GOT3 (cell line): ENCODE measurements at places on chromosomes 3 and 15.

- DNase-seq: no peak
Observed at GRCh38 chr3:161221806-161222600, 892 bp downstream of the NMD3 start.

DNA sequence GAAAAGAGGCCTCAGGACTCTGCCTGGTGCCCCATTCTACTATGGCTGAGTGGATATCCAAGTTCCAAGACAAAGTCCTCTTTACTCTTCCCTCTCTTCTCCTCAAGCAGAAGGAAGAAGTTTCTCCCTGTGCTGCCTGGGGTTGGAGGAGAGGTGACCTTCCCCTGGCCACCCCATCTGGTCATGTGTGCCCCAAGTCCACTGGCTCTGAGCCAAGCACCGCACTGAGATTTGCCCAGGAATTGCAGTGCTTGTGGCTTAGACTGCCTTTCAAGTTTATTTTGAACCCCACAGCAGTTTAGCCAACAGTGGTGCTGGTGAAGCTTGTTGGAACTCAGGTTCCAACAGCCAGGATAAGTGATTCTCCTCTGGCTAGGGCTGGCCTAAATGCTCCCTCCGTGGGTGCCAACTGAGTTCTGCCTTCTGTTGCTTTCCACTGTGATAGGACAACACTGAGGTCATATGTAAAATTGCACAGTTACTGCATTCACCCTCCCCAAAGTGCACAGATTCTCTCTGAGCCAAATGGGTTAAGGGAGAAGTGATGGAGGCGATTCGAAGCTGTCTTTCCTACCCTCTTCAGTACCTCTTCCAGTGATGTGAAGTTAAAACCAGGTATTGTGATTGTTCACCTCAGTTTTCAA lies 69.9 kb downstream of the TMCO5A start:
- DNase-seq: no peak

GRCh38 chr3:177237206-177237605 lies 39.9 kb upstream of the TBL1XR1 start:
- no peak for DNase-seq

DNA sequence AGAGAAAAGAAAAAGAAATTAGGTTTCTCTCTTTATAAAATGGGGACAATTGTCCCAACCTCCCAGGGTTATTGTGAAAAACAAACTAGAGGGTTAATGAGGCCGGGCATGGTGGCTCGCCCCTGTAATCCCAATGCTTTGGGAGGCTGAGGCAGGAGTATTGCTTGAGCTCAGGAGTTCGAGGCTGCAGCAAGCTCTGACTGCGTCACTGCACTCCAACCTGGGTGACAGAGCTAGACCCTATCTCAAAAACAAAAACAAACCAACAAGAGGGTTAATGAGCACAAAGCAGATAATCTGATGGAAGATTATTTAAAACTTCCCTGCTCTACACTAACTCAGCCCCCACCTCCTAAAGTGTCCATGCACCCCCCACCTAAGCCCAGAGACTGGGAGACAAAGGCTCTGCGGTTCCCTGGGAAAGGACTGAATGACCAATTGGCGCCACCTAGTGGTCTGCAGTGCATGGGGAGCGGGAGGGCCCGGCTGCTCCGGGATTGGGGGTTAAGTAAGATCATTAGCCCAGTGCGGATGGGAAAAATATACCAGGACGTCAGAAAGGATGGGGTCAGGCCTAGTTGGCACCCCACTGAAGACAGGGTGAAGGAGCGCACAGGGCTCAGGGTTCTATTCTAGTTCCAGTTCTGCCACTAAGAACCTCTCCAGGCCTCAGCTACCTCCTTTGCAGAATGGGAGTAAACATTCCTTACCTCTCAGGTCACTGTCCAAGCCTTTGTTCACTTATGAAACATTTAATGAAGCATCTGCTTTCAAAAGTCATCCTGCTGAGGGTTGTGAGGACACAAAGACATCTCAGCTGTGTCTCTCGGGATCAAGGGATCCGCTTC lies 15.6 kb downstream of the PIF1 start:
- no peak for DNase-seq

DNA sequence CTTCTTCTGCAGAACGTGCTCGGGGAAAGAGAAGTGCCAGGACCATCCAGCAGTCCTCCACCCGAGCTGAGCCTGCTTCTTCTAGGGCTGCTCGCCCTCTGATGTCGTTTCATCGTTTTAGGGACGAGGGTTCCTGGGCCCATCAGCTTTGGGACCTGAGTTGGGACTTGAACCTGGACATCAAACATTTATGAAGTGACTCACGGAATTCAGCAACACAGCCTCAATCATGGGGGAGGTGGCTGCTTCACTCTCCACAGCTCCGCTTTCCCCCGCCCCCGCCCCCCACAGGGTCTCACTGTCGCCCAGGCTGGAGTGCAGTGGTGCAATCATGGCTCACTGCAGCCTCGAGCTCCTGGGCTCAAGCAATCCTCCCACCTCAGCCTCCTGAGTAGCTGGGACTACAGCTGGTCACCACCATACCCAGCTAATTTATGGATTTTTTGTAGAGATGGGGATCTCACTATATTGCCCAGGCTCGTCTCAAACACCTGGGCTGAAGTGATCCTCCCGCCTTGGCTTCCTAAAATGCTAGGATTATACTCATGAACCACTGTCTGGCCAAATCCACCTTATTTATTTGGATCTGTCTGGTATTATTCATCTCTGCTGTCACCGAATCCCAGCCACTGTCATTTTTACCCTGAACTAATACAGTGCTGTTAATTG lies 725 bp upstream of the SCAMP2 start:
- no peak for DNase-seq
